ENCODE measurements at places on chromosomes 13 and 19.

- no peak for DNase-seq
These were observed 102.5 kb downstream of the URI1 start for GRCh38 chr19:30044273-30045248.

DNA sequence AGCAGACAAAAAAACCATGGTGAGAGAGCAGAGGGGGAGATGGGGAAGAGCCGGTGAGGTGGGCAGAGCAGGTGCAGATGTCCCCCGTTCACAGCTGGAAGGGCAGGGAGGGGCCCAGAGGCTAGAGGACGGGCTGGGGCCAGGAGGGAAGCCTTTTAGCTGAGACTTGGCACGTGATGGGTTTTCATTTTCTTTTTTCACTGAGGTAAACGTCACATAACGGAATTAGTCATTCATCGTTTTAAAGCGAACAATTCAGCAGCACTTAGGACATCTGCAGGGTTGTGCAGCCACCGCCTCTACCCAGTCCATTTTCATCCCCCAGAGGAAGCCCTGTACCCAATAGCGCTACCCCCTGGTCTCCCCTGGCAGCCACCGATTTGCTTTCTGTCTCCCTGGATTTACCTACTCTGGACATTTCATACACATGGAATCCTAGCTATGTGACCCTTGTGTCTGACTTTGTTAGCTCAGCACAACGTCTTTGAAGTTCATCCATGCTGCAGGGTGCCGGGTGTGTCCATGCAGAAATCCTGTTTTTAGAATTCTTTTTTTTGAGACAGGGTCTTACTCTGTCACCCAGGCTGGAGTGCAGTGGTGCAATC is 16.0 kb upstream of the EMC10 start:
- no peak for DNase-seq

- DNase-seq: no peak
These were observed 102.6 kb upstream of the TSHZ3 start for GRCh38 chr19:31451686-31452330.

DNA sequence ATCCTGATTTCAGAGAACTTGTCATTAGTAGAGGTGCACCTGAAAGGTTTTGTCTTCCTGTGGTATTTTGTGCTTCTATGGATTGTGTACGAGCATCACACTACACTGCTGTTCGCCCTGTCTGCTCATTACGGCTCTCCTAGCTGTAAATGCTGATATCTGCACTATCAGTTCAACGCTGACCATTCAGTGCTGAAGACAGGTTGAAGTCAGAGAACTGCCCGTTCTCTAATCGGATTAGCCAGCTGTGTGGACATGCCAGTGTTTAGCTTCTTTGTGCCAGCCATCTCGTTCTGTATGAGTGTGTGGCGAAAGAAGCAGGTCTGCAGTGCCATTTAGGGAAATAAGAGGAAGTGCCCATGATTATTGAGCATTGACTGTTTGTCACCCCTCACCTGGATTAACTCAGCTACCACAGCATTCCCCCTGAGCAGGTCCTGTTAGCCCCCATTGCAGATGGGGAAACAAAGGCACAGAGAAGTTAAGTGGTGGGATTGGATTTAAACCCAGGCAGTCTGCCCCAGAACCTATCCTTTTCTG is 21.6 kb upstream of the C1QTNF9 start:
- no peak for DNase-seq

DNA sequence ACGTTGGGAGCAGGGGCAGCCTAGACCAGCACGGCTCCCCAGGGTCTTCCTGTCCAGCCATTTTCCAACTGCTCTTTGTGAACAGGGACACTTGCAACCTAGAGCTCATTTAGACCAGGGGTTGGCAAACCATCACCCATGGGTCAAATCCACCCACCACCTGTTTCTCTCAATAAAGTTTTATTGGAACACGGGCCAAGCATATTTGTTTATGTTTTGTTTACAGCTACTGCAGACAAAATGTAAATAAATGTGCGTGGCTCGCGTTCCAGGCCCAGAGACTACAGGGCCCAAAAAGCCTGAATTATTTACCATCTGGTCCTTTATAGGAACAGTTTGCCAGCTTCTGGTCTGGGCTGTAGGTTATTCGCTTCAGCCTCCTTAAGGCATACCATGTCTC is 13.3 kb upstream of the EMC10 start:
- no peak for DNase-seq
